Airway epithelial cell (primary cell): ENCODE measurements at places on chromosomes 12 and 14. TPM values are rescaled to one million over a fixed set of nuclear protein-coding genes. Genes with fewer than 3 reads are reported as not detected.

The MTRFR gene
- 12.8 and 17.8 TPM in 2 replicates for total RNA-seq

The CISTR gene
- not detected in 2 replicates for total RNA-seq

The KCNK13 gene
- total RNA-seq: not detected in 2 replicates

The CDH24 gene
- 7.3 and 9.8 TPM in 2 replicates for total RNA-seq

The OR11H12 gene
- not detected in 2 replicates for total RNA-seq

The RD3L gene
- not detected in 2 replicates for total RNA-seq

The C1S gene
- 1.6 and 2.1 TPM in 2 replicates for total RNA-seq

The CLEC4A gene
- total RNA-seq: 0.42 TPM in 1 of 2 replicates, not detected in the other

The CCDC38 gene
- not detected in 2 replicates for total RNA-seq

The RASAL1 gene
- 0.60 and 1.1 TPM in 2 replicates for total RNA-seq
